ENCODE measurements at places on chromosomes 3 and 15.

- peak; percentile 12 for DNase-seq
Observed at GRCh38 chr3:53890726-53891475, 758 bp downstream of the SELENOK start.

DNA sequence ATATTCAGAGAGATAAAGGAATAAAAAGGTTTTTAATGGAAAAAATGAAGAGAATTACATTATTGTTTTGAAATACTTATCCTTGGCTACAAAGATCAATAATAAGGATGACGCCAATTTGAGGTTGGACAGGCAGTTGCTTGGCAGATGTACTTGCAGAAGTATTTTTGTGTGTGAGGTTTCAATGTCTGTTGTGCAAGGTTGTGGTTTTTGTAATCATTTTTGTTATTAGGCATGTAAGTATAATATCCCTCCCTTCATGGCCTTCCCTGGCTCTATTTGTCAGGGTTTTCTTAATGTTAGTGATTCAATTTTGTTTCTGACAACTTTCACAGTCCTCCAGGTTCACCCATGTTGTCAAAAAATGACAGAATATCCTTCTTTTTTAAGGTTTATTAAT lies 105.9 kb downstream of the OTOL1 start:
- DNase-seq, result no peak

- no peak for DNase-seq
Observed at GRCh38 chr3:108152274-108152673, 61.4 kb upstream of the CD47 start.

DNA sequence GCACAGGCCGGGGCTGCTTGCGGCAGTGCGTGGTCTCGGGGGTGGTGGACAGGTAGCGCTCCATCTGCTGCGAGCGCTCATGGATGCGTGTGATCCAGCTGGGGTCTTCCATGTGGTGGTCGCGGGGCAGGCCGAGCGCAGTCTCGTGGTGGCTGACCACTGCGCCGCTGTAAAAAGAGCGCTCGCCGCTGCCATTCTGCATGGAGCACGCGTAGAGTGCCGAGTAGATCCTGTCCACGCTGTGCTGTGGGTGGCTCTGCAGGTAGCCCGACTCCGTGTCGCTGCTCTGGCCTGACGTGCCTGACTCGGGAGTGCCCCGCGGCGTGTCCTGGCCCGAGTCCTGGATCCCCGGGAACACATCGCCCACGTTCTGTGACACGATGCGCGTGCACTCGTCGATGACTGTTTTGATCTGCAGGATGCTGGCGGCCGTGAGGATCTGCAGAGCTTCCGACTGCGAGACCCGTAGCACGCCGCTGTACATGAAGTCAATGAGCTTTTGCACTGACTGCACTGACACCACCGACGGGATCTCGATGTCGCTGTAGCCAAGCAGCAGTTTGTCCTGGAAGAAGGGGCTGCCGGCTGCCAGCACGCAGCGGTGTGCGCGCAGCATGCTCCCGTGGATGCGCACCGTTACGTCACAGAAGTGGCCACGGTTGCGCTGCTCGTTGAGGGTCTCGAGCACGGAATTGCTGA lies 57.4 kb downstream of the TIGIT start:
- DNase-seq, result no peak

DNA sequence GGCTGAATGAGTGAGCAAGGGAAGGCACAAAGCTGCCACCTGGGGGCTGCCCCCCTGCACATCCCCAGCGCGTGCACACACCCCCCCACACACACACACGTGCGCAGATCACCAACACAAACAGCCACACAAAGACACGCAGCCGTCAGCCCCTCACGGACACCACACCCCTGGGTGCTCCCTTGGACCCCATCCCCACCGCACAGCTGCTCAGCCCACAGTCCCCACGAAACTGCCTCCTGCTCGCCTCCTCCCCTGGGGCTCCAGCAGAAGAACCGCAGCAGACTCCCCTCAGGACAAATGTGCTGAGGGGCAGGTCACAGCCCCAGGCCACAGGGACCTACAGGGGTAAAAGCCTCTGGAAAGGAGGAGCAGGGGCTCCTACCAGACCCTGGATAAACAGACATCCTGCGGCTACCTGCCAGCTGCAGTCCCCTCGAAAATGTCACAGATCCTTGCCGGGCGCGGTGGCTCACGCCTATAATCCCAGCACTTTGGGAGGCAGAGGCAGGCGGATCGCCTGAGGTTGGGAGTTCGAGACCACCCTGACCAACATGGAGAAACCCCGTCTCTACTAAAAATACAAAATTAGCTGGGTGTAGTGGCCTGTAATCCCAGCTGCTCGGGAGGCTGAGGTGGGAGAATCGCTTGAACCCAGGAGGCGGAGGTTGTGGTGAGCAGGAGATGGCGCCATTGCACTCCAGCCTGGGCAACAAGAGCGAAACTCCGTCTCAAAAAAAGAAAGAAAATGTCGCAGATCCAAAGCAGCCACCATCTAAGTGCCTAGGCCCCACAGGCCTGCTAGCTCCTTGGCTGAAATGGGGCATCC lies 6.5 kb downstream of the TWF2 start:
- DNase-seq, result no peak

- DNase-seq, result peak; percentile 67
Observed at GRCh38 chr3:153615863-153616262, 453.8 kb downstream of the RAP2B start.

GRCh38 chr3:180048103-180048502 lies 11.4 kb upstream of the PEX5L start:
- no peak for DNase-seq

- peak; percentile 14 for DNase-seq
Observed at GRCh38 chr3:166013073-166013679, 176.0 kb upstream of the BCHE start.

DNA sequence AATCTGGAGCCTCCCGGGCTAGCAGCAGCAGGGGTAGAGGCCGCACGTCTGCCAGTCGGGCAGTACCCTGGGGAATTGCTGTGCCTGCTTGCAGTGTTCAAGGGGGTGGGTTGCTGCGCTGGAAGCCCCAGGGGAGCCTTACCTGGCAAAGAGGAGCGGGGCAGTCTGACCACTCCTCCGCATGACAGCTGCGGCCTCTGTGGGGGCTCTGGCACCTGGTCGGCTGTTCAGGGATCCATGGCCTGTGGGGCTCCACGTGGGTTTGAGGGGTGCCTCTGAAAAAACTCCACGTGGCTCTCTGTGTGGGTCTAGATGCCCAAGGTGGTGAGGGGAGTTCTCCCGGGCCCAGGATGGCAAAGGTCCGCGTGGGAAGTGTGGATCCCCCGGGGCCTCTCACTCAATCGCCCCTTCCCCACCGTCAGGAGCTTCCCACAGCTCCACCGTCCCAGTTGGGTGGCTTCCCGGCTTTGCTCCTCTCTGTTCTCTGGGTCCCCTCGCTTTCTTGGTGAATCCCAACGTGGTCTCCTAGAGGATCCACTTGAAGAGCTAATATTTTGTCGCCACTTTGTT lies 184.5 kb downstream of the EFHB start:
- DNase-seq, result no peak
